Right atrium auricular region (tissue), 2 donors: ENCODE measurements at places on chromosomes 5 and 9.
A peak's percentile ranks its signal among the peaks of the same experiment; 100 is the strongest.

- no peak for DNase-seq
Observed at GRCh38 chr5:66867618-66868322, 271.6 kb downstream of the MAST4 start.

- DNase-seq, result no peak
Observed at GRCh38 chr9:79572032-79572607, 355 bp downstream of the TLE4 start.

- DNase-seq, result no peak
Observed at GRCh38 chr5:38751103-38751502, 94.7 kb upstream of the OSMR start.

GRCh38 chr9:85716031-85716877 is 25.5 kb downstream of the AGTPBP1 start:
- DNase-seq, result no peak

GRCh38 chr5:106827061-106827460 is 843.7 kb downstream of the EFNA5 start:
- DNase-seq, result no peak

DNA sequence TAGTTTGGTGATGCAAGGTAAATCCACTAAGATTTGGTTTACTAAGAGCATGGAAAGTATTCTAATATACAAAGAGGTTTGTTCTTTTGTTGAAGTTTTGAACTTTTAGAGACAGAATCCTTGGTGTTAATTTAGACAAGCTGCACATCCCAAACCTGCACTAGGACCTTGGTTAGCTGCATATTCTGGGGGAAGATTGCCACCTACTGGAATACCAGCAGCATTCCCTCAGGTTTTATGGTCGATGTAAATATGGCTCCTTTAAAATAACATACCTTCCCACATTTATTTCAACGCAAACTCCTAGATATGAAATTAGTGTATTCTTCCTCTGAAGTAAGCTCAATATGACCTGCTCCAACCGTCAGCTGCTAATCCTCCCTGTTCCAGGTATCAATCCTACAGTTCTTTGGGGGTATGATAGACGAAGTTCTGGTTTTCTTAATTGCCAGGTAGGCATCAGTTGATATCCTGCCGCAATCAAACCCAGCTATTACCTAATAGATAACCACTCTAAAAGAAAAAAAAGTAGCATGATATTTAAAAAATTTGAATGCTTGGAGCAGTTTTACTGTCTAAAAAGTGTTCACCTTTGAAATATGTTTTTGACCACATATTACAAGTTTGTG is 624.1 kb downstream of the ISL1 start:
- no peak for DNase-seq

DNA sequence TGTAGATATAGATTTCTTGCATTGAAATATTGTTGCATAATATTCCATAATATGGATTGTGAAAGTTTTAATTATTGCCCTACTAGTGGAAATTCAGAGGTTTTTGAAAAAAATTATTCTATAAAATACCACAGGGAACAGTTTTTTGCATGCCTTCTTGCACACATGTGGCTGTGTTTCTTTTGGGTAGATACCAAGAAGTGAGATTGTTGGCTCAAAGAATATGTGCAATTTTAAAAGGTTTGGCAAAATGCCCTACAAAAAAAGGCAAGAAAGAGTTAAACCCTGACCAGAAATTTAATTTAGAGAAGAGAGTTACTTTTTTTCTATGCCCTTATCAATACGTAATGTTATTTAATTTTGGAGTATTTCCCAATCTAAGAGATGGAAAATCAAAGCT is 270.8 kb upstream of the DAPK1 start:
- DNase-seq, result no peak

- no peak for DNase-seq
Observed at GRCh38 chr9:69885931-69886330, 65.3 kb downstream of the CFAP95 start.

DNA sequence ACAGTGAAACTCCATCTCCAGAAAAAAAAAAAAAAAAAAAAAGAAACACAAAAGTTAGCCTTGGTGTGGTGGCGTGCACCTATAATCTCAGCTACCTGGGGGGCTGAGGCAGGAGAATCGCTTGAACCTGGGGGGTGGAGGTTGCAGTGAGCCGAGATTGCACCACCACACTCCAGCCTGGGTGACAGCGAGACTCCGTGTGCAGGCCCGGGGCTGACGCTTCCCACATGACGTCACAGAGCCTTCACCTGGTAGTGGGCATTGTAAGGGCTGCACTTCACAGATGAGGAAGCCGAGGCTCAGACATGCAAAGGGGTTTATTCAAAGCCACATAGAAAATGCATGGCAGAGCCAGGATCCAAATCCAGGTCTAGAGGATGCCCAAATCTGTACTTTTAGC is 114.2 kb downstream of the GAPVD1 start:
- DNase-seq, result no peak

DNA sequence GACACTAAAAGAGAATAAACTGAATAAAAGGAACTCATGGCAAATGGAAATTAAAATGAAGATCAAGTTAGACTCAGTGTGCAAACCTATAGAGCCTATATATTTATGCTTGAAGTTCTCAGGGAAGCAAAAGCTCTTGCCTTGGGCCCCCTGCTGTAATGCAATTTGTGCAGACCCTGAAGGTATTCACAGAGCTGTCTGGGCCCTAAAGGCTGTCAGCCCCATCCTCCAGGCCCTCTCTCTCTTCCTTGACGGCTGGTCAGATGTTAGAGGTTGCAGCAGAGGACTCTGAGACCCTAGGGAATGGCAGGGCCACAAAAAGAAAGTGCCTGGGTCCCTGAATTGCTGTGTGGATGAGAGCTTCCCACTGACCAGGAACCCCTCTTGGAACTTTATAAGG is 283.9 kb upstream of the TUT7 start:
- DNase-seq, result no peak

DNA sequence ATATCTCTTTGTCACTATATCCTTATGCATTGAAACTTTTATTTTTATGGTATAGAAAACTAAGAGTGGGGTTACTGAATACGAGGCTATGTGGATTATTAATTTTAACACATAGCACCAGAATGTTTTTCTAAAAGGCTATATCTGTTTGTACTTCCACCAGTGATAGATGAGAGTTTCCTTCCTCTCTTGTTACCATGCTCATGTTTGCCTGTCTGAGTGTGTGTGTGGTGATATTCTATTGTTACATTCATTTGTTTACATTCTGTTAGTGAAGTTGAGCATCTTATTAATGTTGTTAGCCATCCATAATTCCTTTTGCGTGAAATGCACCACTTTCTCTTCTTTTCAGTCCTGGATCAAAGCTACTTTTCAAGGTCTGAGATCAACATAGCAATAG is 54.1 kb upstream of the ALDH1A1 start:
- DNase-seq, result no peak

- DNase-seq, result no peak
Observed at GRCh38 chr9:22722492-22722891, 275.9 kb downstream of the DMRTA1 start.

DNA sequence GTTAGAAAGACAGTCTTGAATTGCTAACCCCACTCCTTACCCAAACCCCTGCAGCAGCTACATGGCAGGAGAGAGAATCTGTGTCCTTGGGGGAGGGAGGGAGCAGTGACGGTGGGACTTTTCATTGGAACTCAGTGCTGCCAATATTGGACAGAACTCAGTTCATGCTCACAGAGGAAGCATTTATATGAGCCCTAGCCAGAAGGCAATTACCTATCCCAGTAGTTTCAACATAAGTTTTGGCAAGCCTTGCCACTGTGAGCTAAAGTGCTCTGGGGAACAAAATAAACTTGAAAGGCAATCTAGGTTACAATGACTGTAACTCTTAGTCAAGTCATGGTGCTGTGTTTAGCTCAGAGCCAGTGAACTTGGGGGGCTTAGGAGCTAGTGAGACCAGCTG is 1013.4 kb upstream of the COX7C start:
- no peak for DNase-seq

- no peak for DNase-seq
Observed at GRCh38 chr9:37961351-37961750, 57.4 kb upstream of the SLC25A51 start.

DNA sequence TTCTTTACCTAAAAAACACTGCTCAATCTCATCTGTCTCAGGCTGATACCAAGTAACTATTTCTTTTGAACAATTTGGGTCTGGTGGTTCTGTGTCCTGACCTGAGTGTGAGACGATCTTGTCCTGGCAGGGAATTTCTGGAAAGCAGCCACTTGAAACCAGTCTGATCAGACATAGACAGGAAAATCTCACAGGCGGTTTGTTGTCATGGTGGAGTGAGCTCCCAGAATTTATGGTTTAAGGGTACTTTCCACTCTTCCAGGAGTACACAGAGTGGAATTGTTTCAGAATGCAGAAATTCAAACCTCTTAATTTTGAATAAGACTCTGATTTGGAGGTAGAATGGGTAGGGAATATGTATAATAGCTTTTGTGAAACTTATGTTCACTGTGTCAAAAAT is 268.2 kb downstream of the ISL1 start:
- no peak for DNase-seq

GRCh38 chr5:159805021-159805420 is 111.3 kb upstream of the ADRA1B start:
- peak; percentile 75 for DNase-seq

- DNase-seq, result no peak
Observed at GRCh38 chr9:117868594-117868993, 164.4 kb downstream of the TLR4 start.

DNA sequence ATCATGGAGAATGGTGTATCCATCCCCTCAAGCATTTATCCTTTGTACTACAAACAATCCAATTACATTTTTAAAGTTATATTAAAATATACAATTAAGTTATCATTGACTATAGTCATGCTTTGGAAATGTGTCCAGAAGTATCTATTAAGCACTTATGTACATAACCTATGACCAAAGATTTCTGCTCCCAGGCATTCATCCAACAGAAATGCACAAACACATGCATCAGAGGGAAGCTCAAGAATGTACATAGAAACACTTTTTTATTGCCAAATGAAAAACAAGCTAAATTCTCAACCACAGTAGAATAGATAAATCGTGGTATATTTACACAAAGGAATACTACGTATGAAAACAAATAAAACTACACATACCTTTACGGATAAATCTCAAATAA is 700.5 kb upstream of the ZNF608 start:
- no peak for DNase-seq

- no peak for DNase-seq
Observed at GRCh38 chr9:42388846-42389245, 205.4 kb downstream of the SPATA31A6 start.

DNA sequence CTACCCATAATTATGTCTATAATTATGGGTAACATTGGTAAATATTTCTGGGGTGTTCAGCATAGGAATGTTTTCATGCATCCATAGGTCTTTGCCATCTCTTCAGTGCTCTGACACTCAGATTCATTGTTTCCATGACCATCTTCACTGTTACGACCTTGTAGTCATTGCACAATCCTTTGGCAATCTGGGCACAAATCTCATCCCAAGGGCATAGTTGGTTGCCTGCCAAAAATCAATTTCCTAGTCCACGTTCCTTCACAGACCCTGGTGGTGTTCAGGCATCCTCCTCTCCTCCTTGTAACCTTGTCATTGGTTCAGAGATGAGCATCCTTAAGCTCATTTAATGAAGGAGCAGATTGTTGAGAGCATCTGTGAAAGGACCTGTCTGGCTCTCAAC is 1400.7 kb downstream of the CDH12 start:
- no peak for DNase-seq

DNA sequence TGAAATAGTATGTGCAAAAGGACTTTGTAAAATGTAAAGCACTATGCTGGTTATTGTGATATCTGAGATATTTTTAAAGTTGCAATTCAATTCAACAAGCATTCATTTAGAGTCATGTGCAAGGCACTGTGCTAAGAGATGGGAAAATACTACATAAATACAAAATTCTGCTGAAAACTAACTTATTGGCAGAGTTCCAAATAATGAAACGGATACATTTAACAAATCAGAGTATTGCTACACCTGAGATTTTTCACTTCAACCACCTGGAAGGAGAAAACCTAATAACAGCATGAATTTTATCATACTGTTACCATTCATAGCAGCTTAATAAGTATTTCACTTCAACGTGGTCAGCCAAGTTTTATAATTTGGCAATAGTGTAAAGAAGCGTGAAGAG is 6.1 kb upstream of the CTNNAL1 start:
- no peak for DNase-seq

DNA sequence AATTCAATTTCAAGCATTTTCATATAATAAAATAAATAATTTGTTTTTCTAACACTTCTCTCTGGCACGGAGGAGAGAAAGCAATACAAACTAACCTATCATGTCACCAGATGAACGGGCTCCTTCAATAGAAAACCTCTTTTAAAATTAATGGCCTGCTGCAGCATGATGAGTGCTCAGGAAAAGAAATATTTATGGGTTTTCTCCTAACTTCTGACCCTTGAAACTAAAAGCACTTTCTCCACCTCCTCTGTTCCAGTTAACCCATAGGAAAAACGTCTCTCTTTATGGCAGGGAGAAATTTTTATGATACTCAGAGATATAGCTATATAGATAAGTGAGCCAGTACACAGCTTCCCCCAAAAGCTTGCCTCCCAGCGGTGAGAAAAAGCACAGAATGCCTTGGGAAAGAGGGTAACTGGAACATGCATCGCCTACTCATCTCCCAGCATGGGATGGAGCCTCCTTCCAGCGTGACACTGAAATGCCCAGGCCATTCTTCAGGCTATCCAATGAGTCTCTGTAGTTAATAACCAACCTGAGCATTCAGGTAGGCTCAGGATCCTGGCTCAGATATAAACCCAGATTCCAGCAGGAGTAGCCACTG is 963.0 kb upstream of the DMAC1 start:
- no peak for DNase-seq
